ENCODE measurements at places on chromosomes 5 and 9.

GRCh38 chr9:16337322-16338029 lies 533.0 kb downstream of the BNC2 start:
- DNase-seq: peak; percentile 26

DNA sequence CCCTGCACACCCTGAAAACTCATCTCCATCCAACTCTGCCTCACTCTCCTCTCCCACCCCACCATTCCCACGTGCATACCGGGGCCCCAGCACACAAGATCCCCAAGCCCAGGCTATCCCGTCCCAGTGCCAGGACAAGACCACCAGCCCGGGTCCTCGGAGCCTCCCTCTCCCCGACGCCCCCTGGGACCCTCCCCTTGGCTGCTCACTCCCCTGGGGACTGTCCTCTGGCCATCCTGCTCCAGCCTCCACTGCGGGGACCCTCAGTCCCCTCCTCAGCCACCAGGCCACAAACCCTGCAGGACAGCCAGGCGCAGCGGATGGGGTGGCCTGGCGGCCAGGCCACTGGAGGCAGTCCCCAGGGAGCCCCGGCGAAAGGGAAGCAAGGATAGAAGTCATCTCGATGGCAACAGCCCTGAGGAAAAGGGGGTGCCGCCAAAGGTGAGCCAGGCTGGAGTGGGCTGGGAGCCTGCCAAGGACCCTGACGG lies 62.8 kb downstream of the C9orf50 start:
- DNase-seq: no peak

- DNase-seq: no peak
Observed at GRCh38 chr9:61673247-61673646, 483.4 kb downstream of the SPATA31A7 start.

DNA sequence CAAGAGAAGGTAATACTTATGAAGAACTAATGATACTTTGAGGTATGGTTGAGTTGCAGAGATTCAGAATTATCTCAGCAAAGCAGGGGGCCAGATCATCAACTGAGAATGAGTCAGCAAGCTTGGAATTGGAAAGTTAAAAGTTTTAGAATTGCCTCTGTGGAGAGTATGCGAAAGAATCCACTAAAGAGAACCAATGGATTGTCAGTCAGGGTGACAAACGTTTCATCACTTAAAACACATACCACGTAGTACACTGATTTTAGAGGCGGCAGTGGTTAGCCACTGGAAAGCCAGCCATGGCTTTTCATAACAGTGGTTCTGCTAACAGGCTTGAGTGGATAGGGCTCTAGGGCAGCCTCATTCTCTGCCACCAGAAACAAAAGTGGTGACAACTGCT lies 30.7 kb downstream of the AOPEP start:
- DNase-seq: no peak

DNA sequence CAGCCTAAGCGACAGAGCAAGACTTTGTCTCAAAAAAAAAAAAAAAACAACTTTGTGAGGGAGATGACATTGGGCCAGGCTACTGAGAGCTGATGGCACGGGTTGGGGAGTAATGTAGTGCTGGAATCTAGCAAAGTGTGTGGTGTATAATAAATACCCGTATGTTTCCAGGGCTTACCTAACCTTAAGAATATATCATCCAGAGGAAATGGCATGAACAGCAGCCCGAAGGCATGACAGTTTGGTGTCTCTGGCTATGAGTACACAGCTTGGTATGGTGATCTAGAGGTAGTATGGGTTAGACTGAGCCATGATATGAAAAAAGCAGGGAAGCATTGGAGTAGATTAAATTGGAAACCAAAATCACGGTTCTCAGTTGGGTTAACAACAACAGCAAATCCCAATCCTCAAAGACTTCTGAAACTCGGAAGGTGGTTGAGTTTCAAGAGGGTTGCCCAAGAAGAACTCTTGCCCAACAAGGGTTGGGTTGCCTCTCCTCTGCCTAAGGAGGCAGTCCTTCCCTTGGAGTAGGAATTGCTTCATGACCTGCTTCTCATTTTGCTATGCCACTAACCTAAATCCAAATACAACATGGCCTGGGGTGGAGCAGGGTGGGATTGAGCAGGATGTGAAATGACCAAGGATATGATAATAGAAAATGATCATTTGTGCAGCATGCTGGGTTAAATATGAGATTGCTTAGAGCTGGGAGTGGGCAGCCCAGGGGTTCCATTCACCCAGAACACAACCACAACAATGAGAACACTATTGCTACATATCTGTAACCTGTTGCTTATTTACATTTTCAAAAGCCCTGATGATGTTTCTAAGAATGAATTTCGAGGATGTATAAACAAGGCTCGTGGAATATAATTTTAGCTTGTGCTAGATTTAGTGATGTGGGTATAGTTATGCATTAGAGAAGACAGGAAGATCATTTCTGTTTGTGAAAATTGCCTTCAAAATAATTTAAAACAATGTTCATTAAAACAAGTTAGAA lies 64.6 kb upstream of the ZFR start:
- DNase-seq: peak; percentile 88

DNA sequence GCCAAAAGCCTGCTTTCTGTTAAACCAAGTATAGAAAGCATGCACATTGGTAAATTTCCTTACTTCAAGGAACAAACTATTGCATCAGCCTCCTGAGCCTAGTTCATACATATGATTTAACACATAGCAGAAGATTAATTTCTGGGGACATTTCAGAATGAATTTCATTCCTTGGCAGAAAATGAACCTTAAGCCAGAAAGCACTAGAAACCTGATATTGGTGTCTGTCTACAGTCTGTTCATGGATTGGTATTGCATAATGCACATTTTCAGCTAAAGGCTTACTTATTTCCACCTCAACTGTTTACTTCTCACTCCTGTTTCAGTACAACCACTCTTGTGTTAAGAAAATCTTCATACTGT lies 1471.8 kb upstream of the NUDT12 start:
- DNase-seq: no peak

All from suppressor macrophage (primary cell).